Inflammatory macrophage treated with lipopolysaccharide for 1 hour (primary cell): ENCODE measurements at places on chromosomes 1 and 21.

- no peak for DNase-seq
These were observed 196.4 kb upstream of the GREM2 start for GRCh38 chr1:240808381-240808780.

- no peak for DNase-seq
These were observed 1.0 kb downstream of the TMEM51 start for GRCh38 chr1:15154480-15155036.

GRCh38 chr21:27036736-27037301 lies 69.9 kb upstream of the ADAMTS5 start:
- DNase-seq, result no peak

DNA sequence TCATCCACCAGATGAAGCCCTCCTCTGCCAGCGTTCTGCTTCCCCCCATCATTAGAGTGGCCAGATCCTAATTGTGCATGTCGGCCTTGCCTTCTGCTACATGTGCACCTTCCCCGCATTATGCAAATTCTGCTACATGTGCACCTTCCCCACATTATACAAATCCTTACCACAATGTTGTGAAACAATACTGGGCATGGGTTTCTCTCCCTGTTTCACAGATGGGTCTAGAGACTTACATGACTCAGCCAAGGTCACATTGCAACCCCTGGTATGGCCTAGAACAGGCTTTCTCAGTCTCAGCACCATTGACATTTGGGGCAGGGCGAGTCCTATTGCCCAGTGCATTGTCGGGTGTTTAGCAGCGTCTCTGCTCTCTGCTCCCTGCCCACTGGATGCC lies 1.0 kb upstream of the CELA2A start:
- no peak for DNase-seq

DNA sequence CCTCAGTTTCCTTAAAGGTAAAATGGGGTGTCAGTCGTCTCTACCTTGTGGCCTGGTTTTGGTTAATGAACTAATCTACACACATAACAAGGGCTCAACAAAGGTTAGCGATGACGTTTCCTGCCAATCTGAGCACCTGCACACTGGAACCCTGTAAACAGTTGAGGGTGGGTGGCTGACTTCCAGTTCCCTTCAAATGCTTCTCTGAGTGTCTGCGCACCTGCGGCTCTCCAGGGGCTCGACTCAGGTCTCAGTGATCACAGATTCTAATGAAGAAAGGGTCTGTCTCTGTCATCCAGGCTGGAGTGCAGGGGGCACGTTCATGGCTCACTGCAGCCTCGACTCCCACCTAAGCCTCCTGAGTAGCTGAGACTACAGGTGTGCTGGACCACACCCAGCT lies 3.3 kb upstream of the AGPAT3 start:
- no peak for DNase-seq

- peak; percentile 22 for DNase-seq
These were observed 33.3 kb downstream of the RCC2 start for GRCh38 chr1:17405898-17406759.

GRCh38 chr1:33637846-33638440 lies 165.5 kb downstream of the ZSCAN20 start:
- no peak for DNase-seq

- DNase-seq, result no peak
These were observed 126.0 kb upstream of the RAB3GAP2 start for GRCh38 chr1:220398238-220398637.

DNA sequence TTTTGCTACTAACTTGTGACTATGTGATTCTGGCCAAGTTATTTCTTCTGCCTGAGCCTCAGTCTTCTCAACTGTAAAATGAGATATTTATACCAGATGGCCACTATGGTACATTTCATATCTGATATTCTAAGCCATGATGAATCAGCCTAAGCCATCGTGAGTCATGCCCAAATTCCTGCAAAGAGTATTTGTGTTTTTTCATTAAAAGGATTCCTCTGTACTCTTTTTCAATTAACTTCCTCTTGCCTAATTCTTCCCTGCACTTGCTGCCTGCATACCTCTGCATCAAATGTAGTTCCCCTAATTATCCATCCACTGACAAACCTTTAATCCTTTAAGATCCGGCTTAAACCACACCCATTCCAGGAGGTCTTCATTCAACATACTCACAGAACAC lies 575.1 kb upstream of the BEND5 start:
- no peak for DNase-seq

GRCh38 chr1:13517193-13517812 lies 3.5 kb upstream of the LRRC38 start:
- peak; percentile 36 for DNase-seq

DNA sequence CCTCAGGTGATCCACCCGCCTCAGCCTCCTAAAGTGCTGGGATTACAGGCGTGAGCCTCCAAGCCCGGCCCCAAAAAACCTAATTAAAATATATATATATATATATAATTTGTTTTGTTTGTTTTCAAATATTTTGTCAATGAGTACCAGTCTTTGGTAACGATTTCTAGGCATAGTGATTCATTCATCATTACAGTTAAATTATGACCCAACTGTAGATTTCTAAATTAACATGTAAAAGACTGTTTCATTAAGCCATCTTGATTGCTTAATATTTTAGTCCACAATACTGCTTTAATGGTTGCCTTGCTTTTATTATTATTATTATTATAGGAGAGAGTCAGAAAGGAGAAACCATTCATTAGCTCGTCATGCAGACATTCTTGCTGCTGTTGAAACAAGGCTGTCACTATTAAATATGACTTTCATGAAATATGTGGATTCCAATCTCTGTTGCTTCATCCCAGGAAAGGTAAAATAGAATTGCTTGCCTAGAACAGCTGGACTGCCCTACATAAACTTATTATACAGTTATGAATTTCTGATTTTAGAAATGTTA lies 19.9 kb downstream of the FBXO28 start:
- DNase-seq, result no peak

GRCh38 chr1:197984289-197984688 lies 67.1 kb downstream of the LHX9 start:
- DNase-seq, result no peak

GRCh38 chr21:24759348-24760075 lies 847.8 kb downstream of the MRPL39 start:
- no peak for DNase-seq

- DNase-seq, result no peak
These were observed 96.2 kb downstream of the BEND5 start for GRCh38 chr1:48680411-48681035.

GRCh38 chr1:182413969-182414368 lies 13.5 kb upstream of the TEDDM1 start:
- no peak for DNase-seq

DNA sequence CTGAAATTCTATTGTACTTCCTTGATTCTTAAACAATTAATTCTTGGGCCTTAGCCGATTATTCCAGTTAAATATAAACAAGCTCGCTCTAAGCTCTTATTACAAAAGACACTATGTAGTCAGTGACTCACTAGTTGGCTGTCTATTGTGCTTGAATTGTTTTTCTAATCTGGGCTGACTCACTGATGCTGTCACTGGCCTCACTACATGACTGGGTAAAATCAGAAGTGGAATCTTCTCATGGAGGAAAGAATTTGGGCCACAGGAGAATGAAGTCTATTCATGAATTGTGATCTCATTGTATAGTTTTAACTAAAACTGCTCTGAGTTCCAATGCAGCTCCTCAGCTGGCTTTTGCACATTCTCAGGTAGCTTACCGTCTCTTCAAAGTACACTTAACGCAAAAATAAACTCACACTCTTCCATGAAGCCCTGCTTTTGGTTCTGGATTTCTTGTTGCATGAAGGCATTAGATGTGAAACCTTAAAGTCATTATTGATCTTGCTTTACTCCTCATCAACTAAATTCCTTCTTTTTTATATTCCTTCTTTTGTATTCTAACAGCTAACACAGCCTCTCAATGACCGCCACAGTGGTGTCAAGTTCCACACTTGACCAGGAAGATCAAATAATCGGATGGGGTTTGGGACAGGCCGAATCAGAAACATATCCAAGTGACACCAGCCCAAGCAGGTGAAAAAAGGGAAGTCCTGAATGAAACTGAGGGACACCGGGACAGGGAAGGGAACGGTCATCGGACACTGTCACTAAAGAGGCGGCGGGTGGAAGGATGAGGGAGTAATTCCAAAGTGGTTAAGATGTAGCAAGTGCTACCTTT lies 80.9 kb upstream of the LBR start:
- peak; percentile 62 for DNase-seq

DNA sequence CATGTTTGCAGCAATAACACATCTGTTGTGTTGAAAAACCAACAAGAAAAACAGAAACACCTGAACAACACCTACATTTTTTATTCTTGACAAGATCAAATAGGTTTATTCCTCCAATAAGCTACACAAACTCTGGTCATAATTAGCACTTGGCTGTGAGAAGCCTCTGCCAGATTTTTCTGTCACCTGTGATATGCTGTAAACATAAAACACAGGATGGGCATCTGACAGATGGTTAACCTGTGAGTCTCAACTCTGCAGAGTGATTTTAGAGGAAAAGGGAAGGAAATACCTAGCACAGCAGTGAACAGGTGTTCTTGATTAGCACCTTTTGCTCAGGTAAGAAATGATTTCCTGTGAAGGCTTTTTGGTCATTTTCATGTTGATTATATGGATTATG lies 175.4 kb upstream of the COA6 start:
- no peak for DNase-seq

- no peak for DNase-seq
These were observed 9.5 kb upstream of the YRDC start for GRCh38 chr1:37817481-37817880.

GRCh38 chr1:64908575-64908974 lies 57.8 kb downstream of the JAK1 start:
- no peak for DNase-seq

- DNase-seq, result no peak
These were observed 387.8 kb upstream of the CHRM3 start for GRCh38 chr1:238998577-238998976.

DNA sequence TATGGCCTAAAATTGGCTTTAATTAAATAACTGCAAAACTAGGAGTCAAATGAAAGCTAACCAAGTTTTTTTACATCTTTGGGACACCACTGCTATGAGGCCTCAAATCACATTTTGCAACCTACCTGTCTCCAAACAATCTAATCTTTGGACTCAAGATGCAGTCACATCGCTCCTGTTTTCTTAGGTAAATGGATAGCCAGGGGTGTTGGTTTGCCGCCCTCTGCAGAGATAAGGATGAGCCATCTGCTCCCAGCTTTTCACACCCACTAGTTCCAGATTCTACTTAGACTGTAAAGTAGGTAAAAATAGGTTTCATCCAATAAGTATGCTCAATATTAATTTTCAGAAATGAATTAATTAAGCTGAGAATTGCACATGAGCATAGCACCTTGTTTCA lies 456.5 kb downstream of the KIF26B start:
- DNase-seq, result no peak

DNA sequence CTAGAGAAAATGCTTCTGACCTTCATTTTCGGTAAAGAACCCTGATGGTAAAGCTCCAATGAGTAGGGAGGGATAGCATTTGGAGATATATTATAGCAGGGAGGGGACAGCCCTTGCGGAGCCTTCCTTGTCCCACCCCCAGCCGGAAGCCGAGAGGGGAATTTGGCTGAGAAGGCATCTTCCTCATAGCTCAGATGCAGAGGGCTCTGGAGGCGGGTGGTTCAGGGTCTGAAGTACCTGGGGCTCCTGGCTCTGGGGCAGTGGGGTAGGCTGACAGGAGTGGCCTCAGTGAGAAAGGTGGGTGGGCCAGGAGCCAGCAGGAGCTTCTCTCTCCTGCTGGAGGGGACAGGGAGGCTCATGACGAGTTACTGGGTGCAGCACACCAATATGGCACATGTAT lies 88.0 kb upstream of the IFFO2 start:
- no peak for DNase-seq

DNA sequence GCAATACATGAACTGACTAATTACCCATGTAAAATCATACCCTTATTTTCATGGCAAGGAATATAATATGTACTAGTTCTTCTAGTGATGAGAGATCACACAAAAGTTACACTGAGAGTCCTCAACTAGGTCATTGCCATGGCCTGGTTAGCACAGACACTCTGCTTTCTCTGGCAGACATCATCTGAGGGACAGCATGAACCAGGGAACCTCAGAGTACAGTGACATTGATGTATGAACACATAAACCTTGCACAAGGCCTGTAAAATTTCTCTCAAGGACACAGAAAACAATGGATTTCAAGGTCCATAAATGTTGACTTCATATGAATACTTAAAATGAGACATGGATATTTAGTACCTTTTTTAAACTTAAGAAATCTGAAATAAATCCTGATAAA lies 108.8 kb upstream of the MAGI3 start:
- no peak for DNase-seq

DNA sequence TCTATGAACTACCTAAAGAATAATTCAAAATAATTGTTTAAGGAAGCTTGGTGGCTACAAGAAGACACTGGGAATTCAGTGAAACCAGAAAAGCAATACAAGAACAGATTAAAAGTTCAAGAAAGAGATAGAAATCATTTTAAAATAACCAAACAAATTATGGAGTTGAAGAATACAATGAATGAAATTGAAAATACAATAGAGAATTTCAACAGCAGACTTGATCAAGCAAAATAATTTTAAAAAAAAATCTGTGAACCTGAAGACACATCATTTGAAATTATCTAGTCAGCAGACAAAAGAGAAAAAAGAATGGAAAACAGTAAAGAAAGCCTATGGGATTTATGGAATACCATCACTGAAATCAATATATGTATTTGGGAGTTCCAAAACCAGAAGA lies 31.2 kb upstream of the WNT2B start:
- DNase-seq, result no peak

DNA sequence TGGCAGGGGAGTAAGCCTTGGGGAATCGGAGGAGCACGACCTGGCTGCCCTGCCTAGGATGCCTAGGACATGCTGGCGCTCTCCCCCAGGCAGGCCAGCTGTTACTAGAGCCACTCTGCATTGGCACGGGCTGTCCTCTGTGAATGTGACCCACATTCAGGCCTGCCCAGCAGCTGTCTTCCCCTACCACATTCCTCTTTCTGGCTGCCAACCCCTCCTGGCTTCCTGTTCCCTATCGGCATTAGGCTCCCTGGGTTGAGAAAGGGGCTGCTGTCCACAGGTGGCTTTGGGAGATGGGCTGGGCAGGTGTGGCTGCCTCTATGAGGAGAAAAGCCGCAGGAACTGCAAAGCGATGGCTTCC lies 2.3 kb upstream of the NFASC start:
- DNase-seq, result no peak

DNA sequence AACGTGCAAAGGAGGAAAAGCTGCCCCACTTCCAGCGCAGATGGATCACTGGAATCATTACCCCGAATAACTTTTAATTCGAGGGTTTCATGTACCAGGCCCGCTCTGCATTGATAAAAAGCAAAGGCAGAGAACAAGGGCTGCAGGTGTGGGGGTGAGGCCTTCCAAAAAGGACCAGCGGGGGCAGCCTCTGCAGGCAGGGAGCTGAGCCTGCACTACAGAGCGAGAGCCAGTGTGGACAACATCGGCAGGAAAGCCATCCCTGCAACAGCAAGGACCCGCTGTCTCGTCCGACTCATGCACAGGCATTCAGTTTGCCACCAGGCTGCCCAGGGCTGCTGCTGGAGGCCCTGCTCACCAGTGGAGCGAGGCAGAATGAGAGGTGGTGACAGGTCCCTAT lies 27.1 kb upstream of the AJAP1 start:
- DNase-seq, result no peak

GRCh38 chr1:25150985-25151495 lies 81.3 kb downstream of the SYF2 start:
- no peak for DNase-seq

- no peak for DNase-seq
These were observed 10.7 kb downstream of the IVL start for GRCh38 chr1:152919071-152919470.
